Nucleus accumbens (tissue), 56 donors: ENCODE measurements at places on chromosomes 12 and 14.

DNA sequence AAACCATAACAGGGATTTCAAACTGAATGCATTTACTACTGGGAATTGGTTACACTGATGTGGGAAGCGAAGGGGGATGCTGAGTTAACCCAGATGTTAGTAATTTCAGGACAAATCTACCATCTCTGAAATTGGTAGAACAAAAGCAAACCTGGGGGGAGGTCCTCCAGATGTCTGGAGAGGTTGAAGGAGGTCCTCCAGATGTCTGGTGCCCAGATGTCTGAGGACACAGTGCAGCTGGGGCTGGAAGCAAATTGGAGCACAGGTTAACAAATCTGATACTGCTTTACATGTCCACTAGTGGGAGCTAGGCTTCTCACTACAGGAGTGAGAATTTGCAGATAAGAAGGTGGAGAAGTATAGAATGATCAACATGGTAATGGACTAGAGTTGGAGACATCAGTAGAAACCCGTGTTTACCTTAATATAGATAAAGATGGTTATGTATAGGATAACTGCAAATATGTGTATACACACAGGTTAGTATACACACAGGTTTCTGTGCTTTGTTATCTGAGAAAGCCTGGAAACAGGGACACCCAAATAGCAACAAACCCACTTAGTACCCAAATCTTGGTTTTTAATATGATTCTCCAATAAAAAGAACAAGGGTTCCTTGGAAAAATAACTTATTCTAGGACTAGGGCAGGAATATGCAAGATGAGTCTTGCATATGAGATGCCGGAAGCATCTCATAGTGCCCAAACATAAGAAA lies 162.5 kb downstream of the C12orf50 start:
- no peak for DNase-seq

- no peak for DNase-seq
These were observed 50.3 kb downstream of the KCNA1 start for GRCh38 chr12:4960030-4960429.

- DNase-seq: no peak
These were observed 17.1 kb downstream of the SMCO2 start for GRCh38 chr12:27463511-27464219.

DNA sequence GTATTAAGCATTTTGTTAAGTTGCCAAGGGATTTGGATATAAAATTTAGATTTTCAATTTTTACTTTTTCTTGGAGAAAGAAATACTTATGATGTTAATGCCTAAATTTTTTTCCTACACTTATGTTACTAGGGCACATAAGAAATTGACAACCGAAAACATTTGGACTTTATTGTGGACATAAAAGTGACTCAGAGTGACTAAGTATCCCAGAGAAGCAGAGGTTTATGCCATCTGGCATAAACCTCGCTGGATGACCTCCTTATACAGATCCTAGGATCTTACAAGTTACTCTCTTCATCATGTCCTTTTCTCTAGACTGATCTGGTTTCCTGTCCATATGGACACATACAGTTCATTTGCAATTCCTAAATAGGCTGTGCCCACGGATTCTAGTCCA lies 89.8 kb downstream of the RERG start:
- DNase-seq: no peak

DNA sequence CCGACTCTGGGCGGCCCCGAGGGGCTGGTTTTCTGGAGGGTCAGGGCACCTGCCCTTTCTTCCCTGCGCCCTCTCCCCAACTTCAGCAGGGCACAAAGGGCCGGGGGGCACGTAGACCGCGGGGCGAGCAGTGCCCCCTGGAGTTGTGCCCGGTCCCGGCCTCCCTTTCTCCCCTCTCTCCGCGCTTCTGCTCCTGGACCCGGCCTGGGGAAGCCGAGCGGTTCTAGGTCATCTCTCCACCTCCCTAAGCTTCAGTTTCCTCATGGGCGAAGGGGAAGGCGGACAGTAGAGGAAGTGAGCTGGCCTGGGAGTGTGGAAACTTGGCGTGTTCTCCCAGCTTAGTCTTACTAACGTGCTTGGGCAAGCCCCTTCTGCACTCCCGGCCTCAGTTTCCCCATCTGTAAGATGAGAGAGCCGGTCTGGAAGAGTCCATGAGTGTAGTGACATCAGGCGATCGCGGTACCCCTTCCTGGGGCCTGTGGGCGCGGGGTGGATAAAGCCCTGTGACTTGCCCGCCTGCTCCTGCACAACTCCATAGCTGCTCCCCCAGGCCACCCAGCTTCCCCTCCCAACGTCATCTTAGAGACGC lies 158.6 kb upstream of the PARP11 start:
- no peak for DNase-seq

GRCh38 chr12:103373088-103373523 lies 122.7 kb downstream of the C12orf42 start:
- no peak for DNase-seq

GRCh38 chr12:109871668-109872314 lies 8.6 kb downstream of the GLTP start:
- no peak for DNase-seq

GRCh38 chr14:75689012-75689411 lies 28.0 kb downstream of the TTLL5 start:
- DNase-seq: no peak

- no peak for DNase-seq
These were observed 72.0 kb downstream of the CHGA start for GRCh38 chr14:92994942-92995341.

DNA sequence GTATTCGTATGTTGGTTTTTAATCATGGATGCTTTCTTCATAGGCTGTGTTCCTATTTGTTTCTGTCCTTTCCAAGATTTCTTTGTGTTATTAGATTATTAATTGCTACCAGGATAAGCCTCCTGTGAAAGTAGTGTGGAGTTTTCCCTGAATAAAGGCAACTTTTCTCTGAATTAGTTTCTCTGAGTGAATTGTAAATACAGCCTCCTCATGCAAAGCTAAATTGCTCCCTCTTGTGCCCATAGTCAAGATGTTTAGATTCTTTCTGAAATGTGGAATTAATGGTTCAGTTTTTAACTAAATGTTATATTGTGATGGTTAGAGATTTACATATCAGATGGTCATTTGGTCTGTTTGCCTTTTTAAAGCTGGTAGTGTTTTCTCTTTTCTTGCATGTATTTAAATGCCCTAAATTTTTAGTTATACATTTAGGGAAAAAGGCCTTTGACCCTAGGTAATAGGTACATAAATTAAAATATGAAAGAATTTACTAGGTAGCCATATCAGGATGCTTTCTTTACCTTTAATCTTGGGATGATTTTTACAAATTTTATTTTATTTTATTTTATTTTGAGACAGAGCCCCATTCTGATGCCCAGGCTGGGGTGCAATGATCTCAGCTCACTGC lies 8.9 kb downstream of the APAF1 start:
- no peak for DNase-seq

DNA sequence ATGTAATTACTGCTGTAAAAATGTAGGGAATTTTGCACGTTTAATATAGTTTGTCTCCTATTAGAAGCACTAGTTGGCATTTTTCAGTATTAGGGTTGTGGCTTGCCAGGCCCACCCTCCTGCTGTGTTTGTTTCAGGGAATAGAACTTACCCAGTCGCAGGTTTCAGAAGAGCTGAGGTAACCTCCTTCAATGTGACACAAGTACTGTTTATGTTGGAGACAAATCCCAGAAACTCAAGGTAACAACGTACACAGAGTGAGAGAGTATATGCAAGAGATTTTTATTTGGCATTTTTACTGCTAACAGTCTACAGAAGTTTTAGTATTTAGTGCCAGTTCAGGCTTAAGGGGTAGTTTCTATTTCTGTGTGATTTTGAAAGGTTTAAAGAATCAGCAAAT lies 284.3 kb downstream of the RAD51B start:
- no peak for DNase-seq

DNA sequence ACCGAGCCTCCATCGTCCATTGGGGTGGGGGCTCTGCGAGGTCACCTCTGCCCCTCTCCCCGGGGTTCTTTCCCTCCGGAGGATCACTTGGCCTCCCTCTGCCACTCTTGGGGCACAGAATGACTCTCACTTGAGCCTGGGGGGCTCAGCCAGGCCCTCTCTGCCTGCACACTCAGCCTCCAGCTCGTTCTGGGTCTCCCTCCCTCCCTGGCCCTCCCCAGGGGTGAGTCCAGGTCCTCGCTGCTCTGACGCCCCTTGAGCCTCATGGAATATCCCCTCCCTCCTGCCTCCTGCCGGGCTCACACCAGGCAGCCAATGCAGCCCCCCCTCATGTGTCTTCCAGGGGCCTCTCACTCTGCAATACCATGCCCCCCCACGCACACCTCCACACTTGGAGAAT lies 17.7 kb upstream of the SFSWAP start:
- DNase-seq: no peak

- DNase-seq: no peak
These were observed 38.0 kb downstream of the DPF3 start for GRCh38 chr14:72855913-72856312.
